ENCODE measurements at places on chromosomes 2 and 18.

DNA sequence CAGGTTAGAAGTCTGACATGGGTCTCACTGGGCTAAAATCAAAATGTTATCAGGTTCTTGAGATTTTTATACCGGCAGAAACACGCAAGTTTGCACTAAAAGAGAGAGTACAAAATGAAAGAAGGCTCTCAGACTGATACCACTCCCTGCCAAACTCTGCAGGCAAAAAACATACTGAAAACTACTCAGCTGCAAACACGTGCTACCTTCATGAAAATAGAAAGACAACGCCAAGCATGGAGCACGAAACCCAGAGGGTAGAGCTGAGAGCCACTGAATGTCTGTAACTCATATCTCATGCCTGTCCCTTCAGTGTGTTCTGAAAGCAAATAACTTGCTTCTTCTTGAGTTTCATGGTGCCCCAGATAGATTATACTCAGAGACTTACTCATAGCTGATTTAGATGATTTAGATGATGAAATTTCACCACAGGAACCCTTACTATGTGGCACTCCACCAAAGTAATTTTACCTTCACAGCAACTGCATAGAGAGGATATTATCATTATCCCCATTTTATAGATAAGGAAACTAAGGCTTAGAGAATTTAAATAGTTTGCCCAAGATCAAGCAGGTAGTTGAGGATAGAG lies 313.0 kb upstream of the SLC39A10 start:
- no peak for DNase-seq

- DNase-seq, result no peak
Measured at GRCh38 chr2:28729698-28730097, 21.9 kb upstream of the PPP1CB start.

DNA sequence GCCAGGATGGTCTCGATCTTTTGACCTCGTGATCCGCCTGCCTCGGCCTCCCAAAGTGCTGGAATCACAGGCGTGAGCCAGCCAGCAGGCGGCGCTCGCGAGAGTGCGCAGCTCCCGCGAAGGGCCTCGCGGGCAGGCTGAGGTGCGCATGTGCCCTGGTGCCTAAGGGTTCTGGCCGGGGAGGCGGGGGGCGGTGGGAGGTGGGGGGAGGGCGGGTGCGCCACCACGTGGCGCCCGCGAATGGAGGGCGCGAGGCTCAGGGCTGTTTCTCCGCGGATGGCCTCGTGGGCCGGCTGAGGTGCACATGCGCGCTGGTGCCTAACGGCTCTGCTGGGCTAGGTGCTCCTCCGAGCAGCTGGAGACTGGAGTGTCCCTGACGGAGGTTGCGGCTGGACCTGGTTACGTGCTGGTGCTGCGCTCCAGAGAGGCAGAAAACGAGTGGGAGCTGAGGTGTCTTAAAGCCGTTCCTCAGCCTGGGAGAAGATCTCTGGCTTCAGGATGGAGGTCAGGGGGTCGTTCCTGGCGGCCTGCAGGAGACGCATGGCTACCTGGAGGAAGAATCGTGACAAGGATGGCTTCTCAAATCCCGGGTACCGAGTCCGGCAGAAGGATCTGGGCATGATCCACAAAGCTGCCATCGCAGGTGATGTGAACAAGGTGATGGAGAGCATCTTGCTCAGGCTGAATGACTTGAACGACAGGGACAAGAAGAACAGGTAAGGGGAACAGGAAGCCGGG lies at the start of gene ANKRD62:
Gene ANKRD62, plus strand, starts transcription at position 324 of the 738 bp plus-strand sequence. Its CDS starts 175 bp downstream, at position 499.
- DNase-seq, result no peak

- DNase-seq, result no peak
Measured at GRCh38 chr2:38740851-38741731, 10.1 kb downstream of the SRSF7 start.

DNA sequence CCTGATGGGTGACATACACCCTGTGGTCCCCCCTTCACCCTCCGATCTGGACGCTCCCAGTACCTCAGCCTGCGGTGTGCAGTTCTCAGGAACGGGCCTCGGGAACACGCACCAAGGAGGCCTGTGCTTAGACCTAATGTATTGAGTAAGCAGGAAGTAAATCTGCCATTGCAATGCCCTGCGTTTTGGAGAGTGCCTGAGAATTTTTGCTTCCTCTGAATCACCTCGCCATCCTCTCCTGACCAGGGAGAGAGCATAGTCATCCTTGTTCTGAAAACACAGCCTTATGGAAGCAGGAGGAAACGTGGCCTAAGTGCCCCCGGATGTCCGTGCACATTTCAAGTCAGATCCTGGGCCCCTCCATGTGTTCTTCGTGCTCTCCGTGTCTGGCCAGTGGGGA lies 272.2 kb downstream of the NDUFA10 start:
- no peak for DNase-seq

GRCh38 chr2:202530038-202530437 lies 104.7 kb upstream of the FAM117B start:
- no peak for DNase-seq

GRCh38 chr2:205802941-205803340 lies 120.6 kb downstream of the NRP2 start:
- DNase-seq, result no peak

- DNase-seq, result no peak
Measured at GRCh38 chr2:54669677-54670484, 53.6 kb upstream of the EML6 start.

- DNase-seq, result no peak
Measured at GRCh38 chr2:154699575-154699930, 1.1 kb downstream of the KCNJ3 start.

GRCh38 chr18:4405965-4406364 lies 49.1 kb downstream of the DLGAP1 start:
- no peak for DNase-seq

DNA sequence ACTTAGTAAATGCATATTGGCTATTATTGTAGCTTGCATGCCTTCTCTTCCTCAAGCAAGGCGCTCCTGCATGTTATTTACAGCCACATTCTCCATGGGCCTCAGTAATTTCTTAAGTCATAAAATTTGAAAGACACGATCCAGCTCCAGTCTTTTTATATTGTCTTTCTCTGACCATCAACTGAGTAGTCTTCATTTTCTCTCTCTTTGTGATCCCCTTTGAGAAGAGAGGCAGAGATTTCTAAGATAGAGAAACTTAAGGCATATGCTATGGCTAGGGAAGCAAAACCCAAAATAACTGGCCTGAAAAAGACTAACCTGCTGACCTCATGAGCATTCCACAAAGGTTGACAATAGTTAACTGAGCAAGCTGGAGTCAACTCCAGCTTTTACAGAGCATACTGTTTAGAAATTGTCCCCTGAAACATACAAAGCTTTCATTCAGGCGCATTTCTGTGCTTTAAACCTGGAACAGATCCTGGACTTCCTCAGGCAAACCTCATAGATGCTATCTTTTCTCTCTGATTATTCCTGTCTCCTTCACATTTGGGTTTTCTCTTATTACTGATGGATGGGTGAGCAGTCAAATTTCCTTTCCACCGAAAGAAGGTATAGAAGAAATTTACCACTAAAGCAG lies 4.6 kb downstream of the DPP4 start:
- no peak for DNase-seq

GRCh38 chr2:150732491-150732890 lies 245.0 kb upstream of the RND3 start:
- no peak for DNase-seq

DNA sequence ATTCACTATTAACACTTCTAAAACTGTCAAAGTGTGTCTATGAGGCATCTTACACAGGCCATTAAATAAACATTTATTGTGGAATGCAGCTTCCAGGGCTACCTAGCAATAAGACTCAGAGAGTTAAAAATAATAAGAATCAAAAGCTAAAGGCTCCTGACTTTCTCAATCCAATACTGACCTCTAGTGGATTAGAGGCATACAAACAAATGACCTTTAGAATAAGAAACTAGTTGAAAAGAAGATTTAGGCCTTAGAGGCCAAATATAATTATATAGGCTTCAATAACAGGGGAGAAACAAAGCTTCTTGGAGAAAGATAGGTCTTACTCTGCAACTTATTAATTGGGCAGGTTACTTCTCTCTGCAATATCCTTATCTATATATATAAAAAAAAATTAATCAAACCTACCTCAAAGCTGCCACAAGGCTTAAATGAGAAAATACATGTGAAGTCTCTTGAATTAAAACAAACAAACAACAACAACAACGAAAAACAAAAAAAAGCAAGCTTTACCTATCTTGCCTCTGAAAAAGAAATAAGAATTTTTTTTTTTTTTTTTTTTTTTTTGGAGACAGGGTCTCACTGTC lies 246.1 kb downstream of the EXOC6B start:
- peak; percentile 16 for DNase-seq

DNA sequence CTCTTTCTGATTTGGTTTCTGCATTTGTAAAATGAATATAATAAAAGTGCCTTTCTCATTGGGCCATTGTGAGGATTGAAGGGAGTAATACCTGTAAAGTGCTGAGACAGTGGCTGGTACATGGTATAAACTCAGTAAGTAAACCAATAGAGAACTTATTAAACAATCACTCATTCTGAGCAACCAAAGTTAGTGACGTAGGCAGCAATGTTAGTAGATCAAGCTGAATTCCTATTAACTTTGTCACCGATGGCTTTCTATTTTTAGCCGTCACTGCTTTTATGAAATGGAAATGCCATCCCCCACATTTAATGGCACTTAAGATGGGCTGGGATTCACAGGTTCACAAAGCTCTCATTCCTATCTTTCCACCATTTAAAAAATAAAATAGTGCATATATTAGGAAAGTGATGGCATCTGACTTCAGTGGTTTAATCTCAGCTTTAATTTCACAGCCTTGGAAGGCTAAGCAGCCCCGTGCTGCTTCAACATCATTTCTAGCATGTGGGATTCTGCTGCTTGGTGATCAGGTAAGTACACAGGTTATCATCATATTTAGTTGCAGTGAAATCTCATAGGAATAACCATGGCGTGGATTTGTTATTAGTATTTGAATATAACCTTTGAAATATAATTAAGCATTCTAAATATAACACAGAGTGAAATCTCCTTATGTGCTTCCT lies 17.6 kb upstream of the PPP4R1 start:
- no peak for DNase-seq

GRCh38 chr2:75986617-75987016 lies 275.9 kb upstream of the GCFC2 start:
- DNase-seq, result no peak

GRCh38 chr2:112242384-112242783 lies 12.5 kb downstream of the ZC3H8 start:
- no peak for DNase-seq

- no peak for DNase-seq
Measured at GRCh38 chr2:60170272-60170671, 383.2 kb downstream of the BCL11A start.

GRCh38 chr18:62796216-62796621 lies 80.9 kb downstream of the PHLPP1 start:
- no peak for DNase-seq

- no peak for DNase-seq
Measured at GRCh38 chr2:72992734-72993102, 75.4 kb downstream of the EMX1 start.

GRCh38 chr18:41870817-41871216 lies 84.2 kb upstream of the PIK3C3 start:
- DNase-seq, result no peak

- DNase-seq, result no peak
Measured at GRCh38 chr2:112006076-112006410, 49.0 kb upstream of the TMEM87B start.

DNA sequence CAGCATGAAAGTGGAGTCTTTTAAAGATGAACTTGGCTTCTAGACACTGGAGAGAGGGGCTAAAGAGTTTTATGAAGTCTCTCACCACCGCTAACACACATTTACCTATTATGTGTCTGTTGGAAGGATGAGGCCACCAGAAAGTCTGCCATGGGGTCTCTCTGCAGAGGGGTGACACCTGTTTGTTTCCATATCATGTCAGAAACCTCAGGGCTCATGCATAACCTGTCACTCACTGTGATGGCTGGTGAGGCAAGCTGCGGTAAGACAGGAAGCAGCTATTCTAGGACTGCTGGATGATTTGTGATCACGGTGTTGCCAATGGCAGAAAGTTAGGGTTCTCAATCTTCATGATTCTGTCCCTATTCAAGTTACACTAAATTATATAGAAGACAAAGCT lies 60.8 kb upstream of the DNMT3A start:
- no peak for DNase-seq

DNA sequence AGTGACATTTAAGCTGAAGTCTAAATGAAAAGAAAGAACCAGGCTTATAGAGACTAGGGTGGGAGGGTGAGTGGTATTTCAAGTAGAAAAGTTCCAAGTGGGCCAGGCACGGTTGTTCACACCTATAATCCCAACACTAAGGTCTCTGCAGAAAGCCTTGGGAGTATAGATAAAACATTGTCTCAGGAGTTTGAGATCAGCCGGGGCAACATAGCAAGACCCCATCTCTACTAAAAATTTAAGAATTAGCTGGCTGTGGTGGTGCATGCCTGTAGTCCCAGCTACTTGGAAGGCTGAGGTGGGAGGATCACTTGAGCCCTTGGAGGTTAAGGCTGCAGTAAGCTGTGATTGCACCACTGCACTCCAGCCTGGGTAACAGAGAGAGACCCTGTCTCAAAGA lies 143.4 kb upstream of the PKDCC start:
- no peak for DNase-seq

DNA sequence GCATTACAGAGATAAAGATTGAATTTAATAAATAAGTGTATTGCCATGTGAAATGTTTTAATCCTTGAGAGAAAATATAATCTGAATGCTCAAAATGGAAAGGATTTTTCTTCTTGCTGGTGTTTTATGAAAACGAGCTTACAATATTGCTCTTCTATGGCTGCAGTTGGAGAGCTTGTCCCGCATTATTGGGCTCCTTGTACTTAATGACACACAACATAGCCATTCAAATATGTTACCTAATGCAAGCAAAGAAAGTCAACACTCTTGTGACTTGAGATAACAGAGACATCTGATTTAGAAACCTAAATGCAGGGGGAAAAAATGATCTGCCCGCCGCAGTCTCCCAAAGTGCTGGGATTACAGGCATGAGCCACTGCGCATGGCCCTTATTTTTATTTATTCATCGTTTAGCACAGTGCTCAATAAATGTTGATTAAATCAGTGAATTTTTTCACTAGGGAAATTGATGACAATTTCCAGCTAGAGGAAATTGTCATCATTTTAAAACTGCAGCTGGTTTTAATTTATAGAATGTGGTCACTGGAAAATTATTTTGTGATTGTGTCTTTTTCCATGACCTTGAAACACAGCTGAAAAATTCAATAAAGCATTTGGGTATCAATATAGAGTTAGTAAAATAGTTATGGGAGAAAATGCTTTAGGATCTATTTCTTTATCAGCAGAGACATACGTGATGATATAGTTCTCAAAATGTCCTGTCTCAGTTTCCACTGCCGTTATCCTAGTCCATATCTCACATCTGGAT lies 2.4 kb upstream of the PRKD3 start:
- DNase-seq, result no peak

DNA sequence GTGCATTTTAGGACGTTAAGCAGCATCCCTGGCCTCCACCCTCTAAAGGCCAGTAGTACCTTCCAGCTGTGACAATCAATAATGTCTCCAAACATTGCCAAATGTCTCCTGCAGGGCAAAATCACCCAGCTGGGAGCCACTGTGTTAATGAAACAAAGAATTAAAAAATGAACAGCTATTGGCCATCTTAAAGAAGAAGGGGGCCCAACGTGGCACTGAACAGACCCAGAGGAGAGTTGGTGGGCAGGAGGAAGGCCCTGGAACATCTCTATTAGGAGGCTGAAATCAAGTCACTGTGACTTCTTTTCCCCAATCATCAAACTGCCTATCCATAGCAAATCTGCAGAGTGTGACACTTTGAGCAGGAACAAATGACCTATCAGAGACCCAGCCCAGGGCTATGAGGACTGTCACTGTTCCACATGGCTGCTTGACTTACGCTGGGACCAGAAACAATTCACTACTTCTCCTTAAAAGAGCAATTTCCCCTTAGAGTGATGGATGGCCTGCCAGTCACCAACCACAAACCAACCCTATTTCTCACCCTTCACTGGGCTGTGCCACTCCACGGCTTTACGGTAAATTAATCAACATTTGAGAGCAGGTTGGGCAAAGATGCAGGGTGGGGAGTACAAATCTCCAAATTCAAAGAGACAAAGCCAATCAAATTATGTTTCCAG lies 35.2 kb upstream of the TEX51 start:
- DNase-seq, result no peak
